Endodermal cell (in vitro differentiated cells): ENCODE measurements at places on chromosomes 6 and 20.

- no peaks in the 10 kb centered on the region for H3K27me3 ChIP-seq
- no peaks in the 10 kb centered on the region for H3K4me1 ChIP-seq
- H3K4me3 ChIP-seq = no peak overlapping the region
Measured at GRCh38 chr6:53518862-53519261, 26.0 kb downstream of the GCLC start.

DNA sequence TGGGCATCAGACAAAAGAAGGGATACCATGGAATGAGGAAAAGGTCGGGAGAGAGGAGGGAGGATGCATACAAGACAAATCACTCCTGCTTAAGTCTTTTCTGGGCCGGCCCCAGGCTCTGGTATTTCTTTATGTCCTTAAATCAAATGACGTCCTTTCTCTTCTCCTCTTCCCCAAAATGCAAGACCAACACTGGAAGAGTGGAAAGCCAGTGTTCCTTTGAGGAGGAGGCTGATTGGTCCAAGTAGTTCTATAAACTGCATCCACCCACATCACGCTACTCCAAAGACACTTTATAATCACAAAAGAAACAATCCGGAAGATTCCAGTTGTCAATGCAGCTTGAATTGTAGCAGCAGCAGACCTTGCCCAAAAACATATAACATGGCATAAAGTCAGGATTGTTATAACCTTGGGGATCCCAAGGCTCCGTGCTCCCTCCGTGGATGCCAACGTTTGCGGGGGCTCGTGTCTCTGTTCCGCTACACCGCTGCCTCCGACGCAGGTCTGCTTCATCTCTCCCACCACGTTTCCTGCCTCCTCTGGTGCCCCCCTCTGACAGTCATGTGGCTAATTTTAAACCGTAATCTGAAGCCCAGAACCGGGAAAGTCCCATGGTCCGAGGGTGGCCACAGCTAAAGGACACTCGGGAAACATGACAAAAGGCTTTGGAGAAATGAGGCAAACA is 47.1 kb downstream of the MCUR1 start:
- H3K27ac ChIP-seq = no peak overlapping the region
- H3K4me1 ChIP-seq = no peaks in the 10 kb centered on the region
- DNase-seq = peak; percentile 58
- no peaks in the 10 kb centered on the region for H3K27me3 ChIP-seq

GRCh38 chr6:114096561-114097172 is 125.7 kb upstream of the HDAC2 start:
- H3K27ac ChIP-seq = no peak overlapping the region
- H3K4me3 ChIP-seq = no peak overlapping the region
- no peak for DNase-seq
- H3K4me1 ChIP-seq = no peaks in the 10 kb centered on the region
- no peaks in the 10 kb centered on the region for H3K27me3 ChIP-seq

DNA sequence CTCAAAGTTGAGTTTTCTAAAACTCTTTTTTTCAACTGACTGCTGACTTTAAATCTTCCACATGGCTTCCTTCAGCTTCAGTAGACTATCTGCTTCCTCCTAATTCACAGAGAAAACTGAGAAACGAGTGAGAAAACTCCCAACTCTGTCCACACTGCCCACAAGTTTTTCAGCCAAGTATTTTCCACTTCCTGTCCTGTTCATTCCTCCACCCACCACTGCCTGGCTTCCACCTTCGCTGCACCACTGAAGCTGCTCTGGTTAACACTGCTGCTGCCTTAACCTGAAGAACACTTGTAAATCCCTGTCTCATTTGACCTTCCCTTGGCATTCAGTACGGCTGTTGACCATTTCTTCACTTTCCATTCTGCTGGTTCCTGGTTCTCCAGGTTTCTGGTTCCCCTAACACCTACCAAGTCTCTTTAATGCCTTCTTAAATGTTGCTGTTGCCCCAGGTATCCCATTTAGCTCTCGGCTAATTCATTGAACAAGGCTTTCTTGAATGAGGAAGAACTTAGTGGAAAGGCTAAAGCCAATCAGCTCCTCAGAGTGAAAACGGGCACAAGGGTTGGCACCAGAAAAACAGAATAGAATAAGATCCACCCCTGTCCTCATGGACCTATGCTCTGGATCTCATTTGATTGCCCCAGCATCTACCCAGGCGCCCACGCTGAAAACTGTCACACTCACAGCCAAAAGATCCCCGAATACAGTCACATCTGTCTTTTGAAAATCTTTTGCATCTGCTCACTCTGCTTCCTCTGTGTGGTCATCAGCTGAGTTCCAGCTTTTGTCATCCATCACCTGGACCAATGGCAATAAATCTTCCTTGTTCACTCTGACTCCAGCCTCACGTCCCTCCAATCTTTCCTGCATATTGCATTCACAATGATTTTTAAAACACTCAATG is 104.4 kb upstream of the TAB2 start:
- no peak for DNase-seq
- no peaks in the 10 kb centered on the region for H3K27me3 ChIP-seq
- no peaks in the 10 kb centered on the region for H3K4me1 ChIP-seq
- no peaks in the 10 kb centered on the region for H3K36me3 ChIP-seq
- H3K4me3 ChIP-seq = no peak overlapping the region

DNA sequence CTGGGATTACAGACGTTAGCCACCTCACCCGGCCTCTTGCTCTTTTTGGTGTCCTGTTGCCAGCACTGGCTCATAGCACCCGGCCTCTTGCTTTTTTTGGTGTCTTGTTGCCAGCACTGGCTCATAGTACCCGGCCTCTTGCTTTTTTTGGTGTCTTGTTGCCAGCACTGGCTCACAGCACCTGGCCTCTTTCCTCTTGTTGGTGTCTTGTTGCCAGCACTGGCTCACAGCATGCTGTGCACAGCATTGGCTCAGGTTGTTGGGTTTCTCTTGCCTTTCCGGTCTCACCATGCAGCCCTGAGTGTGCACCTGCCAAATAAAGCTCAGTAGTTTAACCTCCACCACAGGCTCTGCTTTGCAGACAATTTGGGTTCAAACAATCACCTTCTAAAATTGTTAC is 208.2 kb downstream of the THBS2 start:
- no peak for DNase-seq
- no peaks in the 10 kb centered on the region for H3K36me3 ChIP-seq
- no peaks in the 10 kb centered on the region for H3K4me1 ChIP-seq
- no peak overlapping the region for H3K27ac ChIP-seq

DNA sequence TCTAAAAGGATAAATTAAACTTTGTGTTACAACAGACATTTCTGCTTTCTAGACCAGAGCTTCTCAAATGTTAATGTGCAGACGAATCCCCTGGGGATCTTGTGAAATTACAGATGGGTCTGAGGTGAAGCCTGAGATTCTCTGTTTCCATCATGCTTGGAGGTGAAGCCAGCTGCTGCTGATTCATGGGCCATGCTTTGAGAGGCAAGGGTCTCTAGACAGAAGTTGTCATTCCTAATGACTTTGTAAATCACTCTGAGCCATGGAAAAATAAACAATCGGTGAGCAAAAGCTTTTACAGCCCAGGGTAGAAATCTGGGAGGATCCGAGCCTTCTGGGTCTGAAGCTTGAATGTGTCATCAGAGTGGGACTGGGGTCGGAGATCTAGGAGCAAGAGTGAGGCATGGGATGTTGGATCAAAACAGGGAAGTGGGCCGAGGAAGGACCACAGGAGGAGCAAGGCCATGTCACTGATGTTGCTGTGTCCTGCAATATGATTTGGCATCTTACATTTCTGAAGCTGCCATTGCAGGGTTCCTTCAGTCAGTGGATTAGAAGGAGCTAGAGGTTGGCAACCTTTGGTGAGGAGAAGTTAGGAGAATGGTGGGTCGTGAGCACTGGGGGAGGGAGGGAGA is 77.3 kb downstream of the TRMT11 start:
- no peaks in the 10 kb centered on the region for H3K4me1 ChIP-seq
- DNase-seq = peak; percentile 63

DNA sequence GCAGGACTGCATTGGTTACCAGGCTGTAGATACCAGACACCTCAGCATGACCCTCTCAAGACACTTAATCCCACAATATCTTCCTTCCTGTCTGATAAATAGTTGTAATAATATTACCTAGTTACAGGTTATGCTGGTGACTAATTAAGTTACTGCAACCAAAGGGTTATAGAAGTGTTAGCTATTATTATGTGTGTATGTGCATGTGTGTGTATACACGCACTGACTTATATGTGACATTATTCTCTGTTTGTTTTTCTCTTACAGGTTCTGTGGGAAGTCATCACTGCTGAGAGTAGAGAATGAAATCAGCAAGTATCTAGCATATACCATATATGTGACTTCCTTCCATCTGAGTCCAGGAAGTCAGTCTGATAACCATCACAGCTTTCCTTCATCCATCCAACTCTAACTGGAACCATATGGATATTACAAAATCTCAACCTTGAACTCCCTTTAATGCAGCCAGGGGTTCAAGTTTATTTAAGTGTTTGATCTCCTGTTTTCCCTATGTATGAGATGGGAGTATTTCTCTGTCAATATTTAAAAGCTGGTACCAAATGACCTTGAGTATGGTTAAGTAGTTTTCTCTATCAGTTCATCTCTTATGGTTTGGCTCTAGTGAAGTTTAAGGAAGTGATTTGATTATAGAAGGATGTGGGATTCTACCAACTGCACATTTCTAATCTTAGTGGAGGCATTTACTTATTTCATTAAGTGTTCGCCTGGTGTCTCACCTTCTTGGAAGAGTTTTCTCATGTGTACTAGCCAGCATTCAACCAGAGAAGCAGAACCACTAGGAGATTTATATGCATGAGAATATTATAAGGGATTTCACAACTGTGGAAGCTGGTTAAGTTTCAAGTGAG is 313.2 kb downstream of the HIVEP2 start:
- no peaks in the 10 kb centered on the region for H3K27me3 ChIP-seq
- no peak for DNase-seq
- no peaks in the 10 kb centered on the region for H3K36me3 ChIP-seq
- no peak overlapping the region for H3K4me3 ChIP-seq
- no peak overlapping the region for H3K27ac ChIP-seq

GRCh38 chr20:39248862-39249485 is 286.8 kb downstream of the DHX35 start:
- H3K4me1 ChIP-seq = no peaks in the 10 kb centered on the region
- H3K36me3 ChIP-seq = no peaks in the 10 kb centered on the region
- no peak for DNase-seq

DNA sequence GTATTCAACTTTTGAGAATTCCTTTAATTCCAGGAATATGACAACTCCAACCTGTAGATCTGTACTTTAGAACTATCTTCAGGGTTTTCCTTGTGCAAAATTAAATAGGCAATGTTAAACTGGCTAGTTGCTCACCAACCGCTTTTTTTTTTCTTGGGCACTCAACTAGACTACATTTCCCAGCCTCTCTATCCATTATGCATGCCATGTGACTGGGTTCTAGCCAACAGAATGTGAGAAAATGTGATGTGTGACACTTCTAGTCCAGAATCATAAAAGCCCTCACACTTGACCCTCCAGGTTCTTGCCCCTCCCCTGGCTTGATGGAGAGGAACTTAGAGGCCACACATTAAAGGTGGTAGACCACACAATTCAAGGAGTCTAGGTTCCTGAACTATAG is 166.0 kb downstream of the LMBRD1 start:
- peaks cover 5% of the 10 kb centered on the region for H3K4me1 ChIP-seq
- no peak overlapping the region for H3K4me3 ChIP-seq
- no peak overlapping the region for H3K27ac ChIP-seq
- no peaks in the 10 kb centered on the region for H3K27me3 ChIP-seq
